ENCODE measurements at places on chromosomes 7 and 10.

DNA sequence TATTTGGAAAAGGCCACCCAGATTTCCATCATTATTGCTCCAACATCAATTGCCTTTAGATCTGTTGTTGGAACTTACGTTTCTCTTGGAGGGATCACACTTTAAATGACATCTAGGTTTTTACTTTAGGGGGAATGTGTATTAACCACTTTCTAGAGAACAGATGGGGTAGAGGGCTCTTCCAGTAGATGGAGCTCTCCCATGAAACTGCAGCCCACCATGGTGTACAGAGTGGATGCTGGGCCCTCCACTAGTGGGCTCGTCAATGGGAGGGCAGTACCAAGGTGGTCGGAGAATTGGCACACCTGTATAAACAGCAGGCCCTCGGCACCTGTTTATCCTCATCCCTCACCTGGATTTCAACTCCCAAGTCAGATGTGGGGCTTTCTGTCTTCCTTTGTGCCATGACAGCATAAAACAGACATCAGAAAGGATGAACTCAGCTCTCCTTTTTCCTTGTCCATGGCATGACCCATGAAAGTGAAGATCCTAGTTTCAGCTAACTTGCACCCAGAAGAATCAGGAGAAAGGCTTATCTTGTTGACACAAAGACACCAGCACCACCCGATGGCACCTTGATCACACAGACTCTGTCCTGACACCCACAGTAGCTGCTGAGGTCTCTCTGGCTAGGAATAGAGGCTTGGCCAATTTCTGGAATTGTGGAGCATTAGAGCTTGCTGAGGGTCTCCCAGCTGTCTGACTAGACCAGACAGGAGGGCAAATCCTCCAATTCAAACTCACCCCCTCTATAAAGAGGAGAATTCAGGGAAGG, 150.5 kb downstream of the CYP26A1 start:
- no peak for DNase-seq

DNA sequence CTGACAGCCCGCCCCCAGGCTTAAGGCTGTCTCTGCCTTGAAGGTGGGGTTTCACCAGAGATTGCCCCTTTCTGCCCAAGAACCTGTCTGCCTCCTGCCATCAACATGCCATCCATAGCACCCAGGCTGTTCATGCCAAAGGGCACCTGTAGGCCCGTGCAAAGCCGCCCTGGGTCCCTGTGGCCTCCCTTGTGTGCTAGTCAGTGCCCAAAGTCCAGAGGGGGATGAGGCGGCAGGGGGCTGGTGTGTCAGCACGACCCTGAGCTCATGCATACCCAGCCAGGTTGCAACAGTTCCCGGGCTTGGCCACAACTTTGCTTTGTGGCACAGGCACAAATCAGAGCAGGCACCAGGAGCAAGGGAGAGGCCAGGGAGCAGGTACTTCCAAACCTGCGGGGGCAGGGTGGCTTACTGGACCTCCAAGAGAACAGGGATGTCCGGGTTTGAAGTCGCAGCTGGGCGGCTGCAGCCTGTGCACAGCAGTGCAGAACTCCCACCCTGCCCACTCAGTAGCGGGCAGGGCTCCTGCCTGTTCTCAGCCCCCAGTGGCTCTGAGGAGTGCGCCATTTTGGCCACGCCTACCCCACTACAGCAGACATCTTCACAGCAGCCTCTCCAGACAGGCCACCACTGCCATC, 671.1 kb upstream of the GRM3 start:
- DNase-seq = no peak

DNA sequence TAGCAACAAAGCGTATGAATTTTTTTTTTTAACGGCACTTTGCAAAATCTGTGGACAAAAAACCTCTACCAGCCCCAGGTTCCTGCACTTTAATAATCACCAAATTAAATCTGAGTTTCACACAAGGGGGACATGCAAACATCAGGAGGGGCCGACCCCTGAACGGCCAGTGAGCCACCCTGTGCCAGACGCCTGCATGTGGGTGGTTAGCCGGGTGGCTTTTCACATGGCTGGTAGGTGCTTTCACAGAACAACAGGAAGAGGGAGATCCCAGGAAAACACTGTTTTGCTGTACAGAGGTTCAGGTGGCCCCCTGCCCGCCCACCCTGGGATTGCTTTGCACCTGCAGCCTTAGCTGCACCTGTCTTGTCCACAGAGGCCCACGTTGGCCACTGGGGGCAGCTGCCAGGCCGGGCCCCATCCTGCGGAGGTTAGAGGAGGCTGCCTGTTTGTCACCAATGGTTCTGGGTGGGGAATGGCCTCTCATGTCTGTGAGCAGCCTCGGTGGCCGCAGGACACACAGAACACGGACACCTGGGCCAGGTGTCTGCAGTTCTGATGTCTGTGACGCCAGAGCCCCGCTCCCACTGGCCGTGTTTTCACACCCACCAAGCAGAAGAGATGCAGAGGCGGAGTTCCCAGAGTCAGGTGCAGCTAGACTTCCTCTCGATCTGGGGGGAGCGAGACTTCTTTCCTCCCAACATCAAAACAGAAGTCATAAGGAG, 107.7 kb downstream of the FAM53B start:
- DNase-seq = no peak

DNA sequence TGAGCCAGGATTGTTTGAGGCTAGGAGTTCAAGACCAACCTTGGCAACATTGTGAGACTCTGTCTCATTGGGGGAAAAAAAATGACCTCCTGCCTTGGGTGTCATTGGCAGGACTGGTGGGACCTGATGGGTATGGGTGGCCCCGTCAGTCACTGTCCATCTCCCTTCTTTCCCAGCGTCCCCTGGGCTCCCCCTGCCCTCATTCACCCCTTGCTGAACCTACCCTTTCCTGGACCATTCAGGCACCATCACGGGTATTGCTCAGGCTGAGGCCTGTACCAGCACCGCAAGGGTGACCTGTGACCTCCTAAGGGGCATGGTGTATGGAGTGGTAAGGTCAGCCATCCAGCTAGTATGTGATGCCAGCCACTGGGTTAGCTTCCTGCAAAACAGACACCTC, 19.4 kb downstream of the ASL start:
- DNase-seq = no peak

DNA sequence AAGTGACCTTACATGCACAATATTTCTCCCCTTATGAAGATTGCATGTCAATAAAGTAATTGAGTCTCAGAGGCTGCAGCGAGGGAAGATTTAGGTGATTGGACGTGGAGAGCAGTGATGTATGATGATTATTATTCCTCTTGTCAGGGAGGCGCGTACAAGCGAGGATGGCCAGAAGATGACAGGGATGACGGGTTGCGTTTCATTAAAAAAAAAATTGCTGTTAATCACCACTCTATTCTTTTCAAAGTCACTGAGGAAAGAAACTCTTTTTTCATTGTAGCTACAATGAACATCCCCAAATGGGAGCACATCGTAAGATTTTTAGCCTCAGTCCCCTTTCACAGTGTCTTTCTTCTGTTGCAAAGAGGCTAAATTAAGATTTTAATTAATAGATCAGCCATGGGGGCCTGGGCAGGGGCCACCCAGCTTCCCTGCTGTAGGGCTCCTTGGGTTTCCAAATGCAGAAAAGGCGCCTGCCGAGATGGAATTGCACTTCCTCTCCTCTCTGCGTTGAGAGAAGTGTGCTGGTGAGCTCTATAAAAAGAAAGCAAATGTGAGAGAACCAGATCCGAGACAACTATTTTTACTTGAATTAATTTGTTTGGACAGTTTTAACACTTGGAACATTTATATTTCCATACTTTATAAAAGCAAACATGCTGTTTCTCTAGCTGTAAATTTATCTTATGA, 998.1 kb downstream of the LRMDA start:
- no peak for DNase-seq

- DNase-seq = no peak
These were observed 89.6 kb downstream of the VTI1A start for GRCh38 chr10:112536663-112537062.

GRCh38 chr7:126689037-126689436, 563.7 kb downstream of the GRM8 start:
- DNase-seq = peak; percentile 89

DNA sequence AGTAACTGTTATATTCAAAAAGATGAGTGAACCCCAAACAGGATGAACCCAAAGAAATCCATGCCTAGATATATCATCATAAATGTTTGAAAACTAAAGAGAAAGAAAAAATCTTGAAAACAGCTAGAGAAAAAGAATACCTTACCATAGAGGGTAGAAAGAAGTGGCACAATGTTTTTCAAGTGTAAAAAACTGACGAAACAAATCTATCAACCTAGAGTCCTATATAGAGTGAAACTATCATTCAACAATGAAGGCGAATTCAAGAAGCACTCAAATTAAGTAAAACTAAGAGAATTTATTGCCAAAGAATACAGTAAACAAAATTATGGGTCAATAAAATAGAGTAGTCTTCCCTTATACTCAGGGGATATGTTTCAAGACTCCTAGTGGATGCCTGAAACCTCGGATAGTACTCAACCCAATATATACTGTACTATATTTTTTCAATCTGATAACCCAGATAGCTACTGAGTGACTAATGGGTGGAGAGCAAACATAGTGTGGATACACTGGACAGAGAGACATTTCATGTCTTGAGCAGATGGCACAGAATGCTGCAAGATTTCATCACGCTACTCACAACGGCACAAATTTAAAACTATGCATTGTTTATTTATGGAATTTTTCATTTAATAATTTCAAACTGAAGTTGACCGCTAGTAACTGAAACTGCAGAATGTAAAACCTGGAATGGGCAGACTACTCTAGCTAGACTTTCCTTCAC, 52.6 kb upstream of the TMEM106B start:
- peak; percentile 7 for DNase-seq

GRCh38 chr7:117119192-117119924, 166.1 kb downstream of the ST7 start:
- peak; percentile 78 for DNase-seq

DNA sequence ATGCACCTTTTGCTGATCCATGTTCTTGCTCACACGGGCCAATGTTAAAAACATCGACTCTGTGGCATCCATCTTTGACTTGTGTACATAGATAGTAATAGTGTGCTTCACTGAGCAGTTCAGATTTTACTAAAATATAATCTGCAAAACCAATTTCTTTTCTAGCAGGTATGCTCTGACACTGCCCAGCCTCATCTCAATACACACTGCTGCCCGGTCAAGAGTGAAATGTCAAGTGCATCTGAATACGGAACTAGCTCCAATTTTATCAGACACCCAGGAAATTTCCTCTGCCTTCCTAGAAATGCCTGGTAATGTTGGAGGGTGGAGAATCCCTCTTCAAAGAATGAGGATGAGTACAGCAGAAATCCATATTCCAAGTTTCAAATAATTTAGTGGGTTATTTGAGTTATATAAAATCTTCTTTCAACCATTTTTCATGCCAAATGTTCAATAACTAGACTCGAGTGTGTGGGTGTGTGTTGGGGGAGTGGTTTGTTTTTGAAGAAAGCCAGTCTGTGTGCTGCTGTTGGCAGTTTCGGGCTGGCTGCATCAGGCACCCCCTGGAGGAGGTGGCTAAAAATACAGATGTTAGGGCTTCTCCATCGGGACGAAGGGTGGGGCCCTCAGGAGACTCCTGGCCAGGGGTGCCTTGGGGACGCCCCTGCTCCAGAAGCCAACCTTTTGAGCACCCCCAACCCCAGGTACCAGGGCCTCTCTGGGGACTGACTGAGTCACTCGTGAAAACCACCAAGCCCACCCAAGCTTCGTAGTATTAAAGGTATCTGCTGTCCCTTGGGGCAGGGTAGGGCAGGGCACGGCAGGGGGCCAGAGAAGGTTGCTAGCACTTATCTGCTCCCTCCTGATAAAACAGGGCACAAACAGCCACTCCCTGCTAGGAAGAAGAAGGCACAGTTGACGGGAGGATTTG, 15.4 kb downstream of the CTBP2 start:
- DNase-seq = no peak

- DNase-seq = no peak
These were observed 2.7 kb downstream of the UPP1 start for GRCh38 chr7:48091506-48092433.

All from fibroblast of upper back skin (primary cell).